ENCODE measurements at places on chromosomes 12 and 14.

DNA sequence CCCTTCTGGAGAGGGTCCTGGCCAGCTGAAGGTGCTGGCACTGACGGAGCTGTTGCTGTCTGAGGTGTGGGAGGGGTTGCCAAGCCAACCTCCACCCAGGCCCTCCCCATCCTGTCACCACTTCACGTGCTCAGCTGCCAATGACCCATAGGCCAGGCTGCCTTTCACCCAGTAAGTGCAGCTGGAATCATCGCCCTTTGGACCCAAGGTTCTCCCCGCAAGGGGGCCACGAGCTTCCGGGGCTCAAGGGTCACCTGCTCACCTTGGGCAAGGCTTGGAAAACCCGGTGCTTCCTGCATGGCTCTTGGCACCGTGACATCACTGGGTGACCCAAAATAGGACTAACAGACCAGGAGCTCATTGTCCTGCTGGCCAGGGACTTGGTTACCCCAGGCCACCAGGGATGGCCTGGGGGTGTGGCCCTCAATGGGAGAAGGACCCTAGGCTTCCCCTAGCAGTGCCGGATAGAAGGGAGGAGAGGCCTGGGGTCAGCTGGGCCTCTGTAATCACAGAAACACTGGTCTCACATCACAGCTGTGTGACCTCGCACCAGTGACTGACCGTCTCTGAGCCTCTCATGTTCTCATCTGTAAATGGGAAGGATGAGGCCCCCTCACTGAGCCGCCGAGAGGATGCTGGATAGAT, 51.3 kb downstream of the CCDC85C start:
- peak; percentile 76 for DNase-seq

DNA sequence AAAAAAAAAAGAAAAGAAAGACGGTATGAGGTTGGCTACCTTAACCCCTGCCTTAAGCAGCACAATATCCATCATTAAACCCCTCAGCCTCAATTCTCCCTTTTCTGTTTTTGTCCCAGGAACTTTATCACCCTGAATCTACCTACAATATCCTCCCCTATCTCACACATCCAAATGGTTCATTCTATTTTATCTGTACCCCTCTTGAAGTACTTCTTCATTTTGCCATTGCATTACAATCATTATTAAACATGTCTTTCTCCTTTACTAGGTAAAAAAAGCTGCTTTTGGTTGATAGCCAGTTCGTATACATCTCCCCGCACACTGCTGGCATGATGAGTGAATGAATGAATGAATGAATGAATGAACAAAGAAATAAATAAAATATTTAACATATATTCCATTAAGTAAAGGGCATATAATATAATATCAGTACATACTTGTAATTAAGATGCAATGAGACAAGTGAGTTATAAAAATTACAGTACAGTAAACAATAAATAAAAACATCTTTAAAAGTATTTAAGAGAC, 364 bp upstream of the GPR65 start:
- no peak for DNase-seq

DNA sequence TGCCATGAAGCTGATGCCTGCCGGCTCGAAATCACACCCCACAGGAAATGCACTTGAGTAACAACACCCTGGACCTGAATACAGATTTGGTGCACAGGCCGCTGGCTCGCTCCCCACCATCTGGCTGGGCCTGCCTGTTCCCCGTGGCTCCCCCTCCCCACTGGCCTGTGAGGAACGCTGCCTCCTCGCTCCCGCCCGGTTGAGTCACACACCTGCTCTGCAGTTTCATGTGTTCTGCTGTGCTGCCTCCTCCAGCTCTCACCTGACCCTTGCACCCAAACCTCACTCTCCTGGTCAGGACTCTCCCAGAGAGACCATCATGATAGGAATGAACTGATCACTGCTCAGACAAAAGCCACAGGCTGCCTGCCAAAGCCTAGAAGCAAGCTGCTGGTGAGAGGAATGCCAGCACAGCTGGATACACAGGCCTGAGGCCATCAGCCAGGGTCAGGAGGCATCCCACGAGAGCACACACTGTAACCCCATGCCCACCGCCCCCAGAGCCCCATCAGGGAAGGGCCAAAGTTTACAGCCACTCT, 3.8 kb upstream of the SIVA1 start:
- no peak for DNase-seq

DNA sequence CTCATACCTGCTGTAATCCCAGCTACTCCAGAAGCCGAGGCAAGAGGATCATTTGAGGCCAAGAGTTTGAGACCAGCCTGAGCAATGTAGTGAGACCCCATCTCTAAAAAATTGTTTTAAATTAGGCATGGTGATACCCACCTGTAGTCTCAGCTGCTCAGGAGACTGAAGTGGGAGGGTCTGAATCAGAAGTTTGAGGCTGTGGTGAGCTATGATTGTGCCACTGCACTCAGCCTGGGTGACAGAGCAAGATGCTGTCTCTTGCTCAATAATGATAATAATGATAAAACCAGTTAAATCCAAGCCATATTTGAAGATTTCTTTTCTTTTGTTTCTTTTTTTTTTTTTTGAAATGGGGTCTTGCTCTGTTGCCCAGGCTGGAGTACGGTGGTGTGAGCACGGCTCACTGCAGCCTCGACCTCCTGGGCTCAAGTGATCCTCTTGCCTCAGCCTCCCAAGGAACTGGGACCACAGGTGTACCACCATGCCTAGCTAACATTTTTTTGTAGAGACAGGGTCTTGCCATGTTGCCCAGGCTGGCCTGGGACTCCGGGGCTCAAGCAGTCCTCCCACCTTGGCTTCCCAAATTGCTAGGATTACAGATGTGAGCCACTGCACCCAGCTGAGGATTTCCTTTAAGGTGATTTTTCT, 12.8 kb downstream of the PSMA6 start:
- DNase-seq = no peak

GRCh38 chr14:34179727-34180126, 228.9 kb upstream of the EGLN3 start:
- DNase-seq = no peak

DNA sequence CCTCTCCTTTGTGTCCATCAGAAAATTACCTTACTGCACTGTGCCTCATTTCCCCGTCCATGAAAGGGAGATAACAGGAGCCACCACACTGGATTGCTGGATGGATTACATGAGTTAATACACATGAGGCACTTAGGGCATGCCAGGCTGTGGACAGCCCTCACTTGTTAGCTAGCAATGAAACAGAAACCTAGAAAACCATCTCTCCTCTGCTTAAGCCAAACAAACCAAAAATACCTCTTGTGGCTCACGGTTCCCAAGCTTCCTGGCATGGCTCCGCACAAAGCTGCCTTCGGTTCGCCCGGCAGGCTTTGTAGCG, 660 bp upstream of the HCFC2 start:
- DNase-seq = no peak

DNA sequence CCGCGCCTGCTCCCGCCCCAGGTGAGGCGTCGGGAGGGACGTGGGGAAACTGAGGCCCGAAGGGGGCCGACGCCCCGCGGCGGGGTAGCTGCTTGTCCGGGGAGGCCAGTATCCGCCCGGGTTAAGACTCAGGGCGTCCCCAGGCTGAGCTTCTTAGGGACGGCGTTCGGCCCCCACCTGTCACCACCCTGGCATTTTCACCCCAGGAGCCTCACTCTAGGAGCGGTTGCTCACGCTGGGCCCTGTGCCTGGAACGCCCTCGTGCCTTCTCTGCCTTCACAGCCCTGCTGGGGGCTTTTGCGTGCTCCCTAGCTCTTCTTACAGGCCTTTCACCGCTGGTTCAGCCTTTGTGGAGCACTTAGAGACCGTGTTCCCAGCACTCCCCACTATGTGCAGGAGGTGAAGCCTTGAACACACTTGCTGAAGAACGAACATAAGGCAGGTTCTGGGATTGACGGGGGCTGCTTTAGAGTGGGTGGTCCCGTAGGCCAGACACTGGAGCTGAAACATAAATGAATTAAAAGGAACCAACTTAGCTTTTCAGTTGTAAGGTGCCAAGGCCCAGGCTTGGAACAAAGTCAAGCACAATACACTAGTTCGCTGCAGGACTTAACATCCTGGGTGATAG, 601 bp downstream of the ZNF839 start:
- peak; percentile 63 for DNase-seq

DNA sequence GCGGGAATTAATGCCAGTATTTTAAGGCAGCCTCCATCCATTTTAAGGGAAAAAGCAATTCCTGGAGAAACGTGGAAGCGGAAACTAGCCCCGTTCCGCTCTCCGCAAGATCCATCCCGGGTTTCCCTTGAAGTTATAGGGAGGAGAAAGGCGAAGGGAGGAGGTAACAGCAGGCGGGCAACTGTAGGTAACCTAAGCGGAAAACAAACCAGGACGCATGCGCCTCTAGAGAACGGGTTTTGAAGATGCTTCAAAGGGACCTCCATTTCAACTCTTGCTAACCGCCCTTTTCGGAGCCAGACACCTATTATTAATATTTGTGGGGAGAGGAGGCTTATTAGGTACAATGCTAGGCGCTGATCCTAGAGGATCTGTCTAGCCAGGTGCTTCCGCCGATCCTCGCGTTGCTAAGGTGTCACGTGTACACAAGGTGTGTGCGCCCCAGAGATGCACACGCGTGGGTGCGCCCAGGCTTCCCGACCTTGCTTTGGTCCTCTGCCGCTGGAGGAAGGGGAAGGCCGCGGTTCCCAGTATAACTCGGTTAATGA, 6.2 kb downstream of the TBX5 start:
- no peak for DNase-seq

Measured in pancreas (tissue), 10 donors.